ENCODE measurements at places on chromosomes 3 and 15. TPM values are rescaled to one million over a fixed set of nuclear protein-coding genes. Genes with fewer than 3 reads are reported as not detected.

- no peak overlapping the region for H3K27ac ChIP-seq
- ATAC-seq, result no peak
- no peaks in the 10 kb centered on the region for H3K27me3 ChIP-seq
Measured at GRCh38 chr3:30081904-30082303, 524.5 kb upstream of the TGFBR2 start.

DNA sequence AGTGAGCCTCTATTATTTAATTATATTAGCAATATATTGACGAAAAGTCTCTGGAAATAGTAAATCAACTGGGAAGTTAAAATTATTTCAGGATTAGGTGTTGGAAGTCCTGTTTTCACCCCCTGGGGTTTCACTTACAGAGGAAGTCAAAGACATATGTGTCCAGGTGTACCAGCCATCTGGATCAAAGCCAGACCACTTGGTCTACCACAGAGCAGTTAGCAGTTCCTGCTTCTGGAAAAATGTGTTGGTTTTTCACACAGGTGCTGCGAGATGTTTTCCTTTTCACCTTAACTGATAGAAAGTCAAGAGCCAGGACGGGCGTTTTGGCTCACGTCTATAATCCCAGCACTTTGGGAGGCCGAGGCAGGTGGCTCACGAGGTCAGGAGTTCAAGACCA lies 13.1 kb downstream of the MME start:
- H3K4me3 ChIP-seq, result no peak overlapping the region
- H3K36me3 ChIP-seq, result no peaks in the 10 kb centered on the region
- no peaks in the 10 kb centered on the region for H3K27me3 ChIP-seq
- H3K27ac ChIP-seq, result no peak overlapping the region

DNA sequence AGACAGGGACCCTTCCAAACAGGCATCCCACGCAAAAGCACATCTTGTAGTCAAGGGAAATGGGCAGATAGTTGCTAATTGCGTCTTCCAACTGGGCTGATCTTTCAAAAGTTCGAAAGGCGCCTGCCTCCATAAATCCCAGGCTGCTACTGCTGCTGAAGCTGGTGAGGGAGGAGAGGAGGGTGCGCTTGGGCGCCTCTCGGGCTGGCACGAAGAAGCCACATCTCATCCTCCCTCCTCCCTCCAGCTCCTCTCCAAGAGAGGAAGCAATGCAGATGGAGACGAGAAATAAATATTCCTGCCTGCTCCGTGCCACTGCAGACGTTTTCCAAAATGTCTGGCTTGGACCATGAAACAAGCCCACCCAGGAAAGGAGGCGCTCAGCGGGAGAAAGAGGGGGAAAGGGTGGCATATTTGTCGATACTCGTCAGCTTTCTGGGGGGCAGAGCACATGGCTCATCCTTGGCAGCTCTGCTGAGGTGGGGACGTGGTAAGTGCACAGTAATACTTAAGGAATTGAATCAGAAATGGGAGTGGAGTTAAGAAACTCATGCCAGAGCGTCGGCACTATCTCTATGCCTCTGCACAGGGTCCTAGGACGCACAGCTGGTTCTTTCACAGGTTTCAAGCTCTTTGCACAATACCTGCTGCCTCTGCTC lies 88.9 kb upstream of the FEZF2 start:
- no peak overlapping the region for H3K4me3 ChIP-seq
- H3K4me1 ChIP-seq, result no peaks in the 10 kb centered on the region
- no peaks in the 10 kb centered on the region for H3K36me3 ChIP-seq

GRCh38 chr3:37700466-37701248 lies 161.0 kb upstream of the CTDSPL start:
- H3K4me1 ChIP-seq, result no peaks in the 10 kb centered on the region
- no peak for ATAC-seq

DNA sequence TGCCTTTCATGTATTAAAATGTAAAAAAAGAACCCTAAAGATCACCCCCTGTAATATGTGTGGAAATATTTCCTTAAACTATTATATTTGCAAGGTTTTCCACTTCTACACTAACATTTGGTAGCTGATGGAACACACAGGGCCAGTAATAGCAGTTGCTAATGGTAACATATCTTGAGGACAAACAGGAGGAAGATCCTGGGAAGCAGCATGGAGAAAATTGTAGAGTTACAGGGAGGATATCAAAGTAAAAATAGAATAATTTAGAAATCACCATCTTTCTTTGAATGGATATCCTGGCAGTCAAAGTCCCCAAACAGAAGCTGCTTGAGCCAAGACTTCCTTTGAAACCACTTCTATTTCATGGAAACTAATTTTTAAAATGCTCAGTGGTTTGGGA lies 29.5 kb upstream of the OSTN start:
- no peak overlapping the region for H3K27ac ChIP-seq
- ATAC-seq, result no peak
- no peak overlapping the region for H3K4me3 ChIP-seq
- no peaks in the 10 kb centered on the region for H3K4me1 ChIP-seq
- H3K36me3 ChIP-seq, result no peaks in the 10 kb centered on the region
- no peaks in the 10 kb centered on the region for H3K27me3 ChIP-seq

The GUCA1C gene
- not detected for total RNA-seq

The GOLGA6B gene
- 0.40 TPM for total RNA-seq

The KCNAB1 gene
- 0.31 TPM for total RNA-seq

Measured in gastroesophageal sphincter (tissue), 4 donors.